Omental fat pad (tissue), 4 donors: ENCODE measurements at places on chromosomes 2 and 18.

GRCh38 chr18:63236406-63236805 is 83.2 kb downstream of the BCL2 start:
- no peak for DNase-seq

DNA sequence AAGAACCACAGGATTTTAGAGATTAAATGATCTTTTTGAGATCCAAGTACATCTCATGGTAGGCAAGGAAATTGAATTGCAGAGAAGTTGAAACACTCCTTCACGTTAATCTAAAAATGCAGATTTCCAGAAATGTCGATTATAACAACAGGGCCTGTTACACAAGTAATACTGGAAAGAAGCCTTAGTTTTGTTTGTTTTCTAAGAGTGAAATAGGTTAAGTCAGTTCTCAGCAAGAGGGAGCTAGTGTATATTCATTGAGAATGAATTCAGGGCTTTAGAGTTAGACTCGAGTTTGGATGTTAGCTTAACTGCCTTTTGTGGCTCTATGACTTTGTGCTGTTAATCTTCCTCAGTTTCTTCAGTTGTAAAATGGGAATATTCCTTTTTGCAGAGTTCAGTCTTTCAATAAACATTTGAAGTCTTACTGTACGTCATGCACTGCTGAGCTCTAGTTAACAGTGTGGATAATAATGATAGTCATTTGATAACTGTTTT is 926 bp downstream of the NDUFV2 start:
- DNase-seq = no peak

DNA sequence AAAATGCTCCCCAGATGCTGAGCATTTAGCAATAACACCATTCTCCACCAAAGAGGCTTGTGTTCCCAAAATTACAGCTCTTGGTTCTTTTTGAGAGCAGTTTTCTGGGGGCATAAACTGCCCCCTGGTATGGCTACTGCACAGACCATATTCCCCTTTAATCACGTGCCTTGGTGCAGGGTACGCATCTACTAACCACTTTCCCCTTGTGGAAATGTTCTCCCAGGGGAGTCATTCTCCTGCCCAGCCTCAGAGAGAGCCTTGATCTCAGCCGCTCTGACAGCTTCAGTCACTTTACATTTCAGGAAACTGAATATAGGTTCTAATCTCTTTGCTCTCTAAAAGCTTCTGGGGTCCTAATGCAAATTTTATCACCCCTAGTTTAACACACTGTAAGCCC is 44.7 kb upstream of the EML6 start:
- no peak for DNase-seq

DNA sequence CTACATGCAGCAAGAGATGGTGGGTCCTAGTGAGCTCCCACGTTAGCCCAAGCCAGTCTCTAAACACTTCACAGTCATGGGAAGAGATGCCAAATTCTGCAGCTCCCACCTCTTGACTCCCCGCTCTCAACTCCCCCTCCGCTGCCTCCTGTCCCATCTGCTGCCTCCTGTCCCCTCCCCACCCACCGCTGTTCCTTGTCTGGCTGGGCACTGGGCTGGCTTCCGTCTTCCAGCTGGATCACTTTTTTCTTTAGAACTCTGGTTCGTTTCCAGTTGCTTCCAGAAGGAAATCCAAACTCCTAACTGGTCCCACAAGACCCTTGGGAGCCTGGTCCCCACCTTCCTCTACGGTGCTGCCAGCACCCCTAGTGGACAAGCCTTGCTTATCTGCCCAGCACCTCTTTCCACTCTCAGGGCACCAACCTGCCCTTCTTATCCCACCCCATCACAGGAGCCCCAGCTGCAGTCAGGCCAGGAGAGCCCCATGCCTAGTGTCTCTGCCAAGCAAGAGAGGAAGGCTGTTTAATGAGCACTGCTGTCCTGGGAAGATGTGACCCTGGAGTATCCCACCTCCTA is 12.1 kb upstream of the TWIST2 start:
- no peak for DNase-seq

DNA sequence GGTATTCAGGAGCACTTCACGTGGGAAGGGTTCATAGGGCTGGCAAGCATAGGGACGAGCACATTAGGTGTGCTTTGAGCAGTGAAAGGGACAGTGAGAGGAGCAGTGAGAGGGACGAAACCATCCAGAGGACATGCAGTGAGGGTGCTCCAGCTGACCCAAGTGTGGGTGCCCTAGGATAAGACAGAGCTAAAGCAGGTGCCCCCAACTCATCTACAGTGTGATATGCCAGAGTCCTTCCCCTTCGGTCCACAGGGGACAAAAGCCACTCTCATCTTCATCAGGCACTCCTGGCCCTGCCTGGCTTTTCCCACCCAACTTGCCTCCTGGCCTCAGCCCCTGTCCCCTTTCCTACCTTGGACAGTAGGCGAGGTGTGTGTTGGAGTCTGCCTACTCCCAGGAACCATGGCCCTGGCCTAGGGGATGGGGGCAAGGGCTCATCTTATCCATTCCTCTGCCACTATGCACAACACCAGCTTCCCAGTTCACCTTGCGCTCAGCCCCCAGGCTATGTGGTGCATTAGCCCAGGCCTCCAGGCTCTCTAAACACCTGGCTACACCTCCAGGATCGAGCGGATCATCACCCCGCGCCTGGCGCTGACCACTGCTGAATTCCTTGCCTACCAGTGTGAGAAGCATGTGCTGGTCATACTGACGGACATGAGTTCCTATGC is 16.1 kb upstream of the ANKRD53 start:
- no peak for DNase-seq

DNA sequence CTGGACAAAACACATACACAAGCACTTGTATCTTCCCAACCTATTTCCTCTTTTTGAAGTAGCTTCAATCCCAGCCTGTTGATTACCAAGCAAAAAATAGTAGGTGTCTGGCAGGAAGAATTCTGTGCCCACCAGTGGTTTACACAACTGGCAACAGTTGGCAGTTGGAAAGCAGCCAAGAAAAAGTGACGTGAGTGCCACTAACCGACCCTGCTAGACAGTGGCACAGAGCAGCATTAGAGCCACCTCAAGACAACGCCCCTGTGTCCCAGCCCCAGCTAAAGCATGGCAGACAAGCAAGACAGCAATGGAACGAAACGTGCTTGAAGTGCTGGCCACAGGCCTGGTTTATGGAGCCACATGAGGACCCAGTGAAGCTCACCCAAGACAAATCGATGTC is 379.6 kb downstream of the FBXO15 start:
- DNase-seq = no peak

DNA sequence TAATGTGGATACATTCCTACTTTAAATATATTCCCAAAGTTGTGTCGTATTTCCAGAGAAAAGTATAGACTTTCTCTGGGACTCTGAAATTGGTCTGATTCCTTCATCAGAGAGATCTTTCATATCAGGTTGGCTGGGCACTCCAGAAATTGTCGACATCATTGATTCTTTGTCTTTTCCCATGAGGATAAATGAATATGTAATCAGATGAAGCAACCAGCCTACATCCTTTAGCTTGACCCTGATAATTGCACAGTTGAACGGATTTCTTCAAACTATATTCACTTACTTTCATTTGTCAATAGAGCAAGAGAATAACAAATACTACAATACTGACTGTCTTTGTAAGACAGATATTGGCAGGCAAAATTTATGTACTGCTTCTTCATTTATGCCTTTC is 680.2 kb upstream of the LRRTM4 start:
- DNase-seq = no peak

DNA sequence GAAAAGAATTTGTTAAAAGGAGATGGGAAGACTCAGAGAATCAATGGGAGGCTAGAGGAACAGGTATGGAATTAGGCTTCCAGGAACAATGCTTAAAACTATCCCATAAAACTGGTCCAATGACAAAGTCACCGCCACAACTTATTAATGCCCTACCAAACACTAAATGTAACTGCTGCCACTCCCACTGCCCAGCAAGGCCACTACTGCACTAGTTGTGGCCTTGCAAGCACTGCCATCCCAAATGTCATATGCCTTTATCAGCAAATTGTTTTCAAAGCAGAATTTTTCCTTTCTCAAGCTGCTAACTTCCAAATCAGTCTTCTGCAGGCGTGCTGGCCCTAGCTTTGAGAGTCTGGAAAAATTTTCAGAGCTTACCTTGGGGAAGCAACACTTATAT is 14.5 kb upstream of the C2orf69 start:
- no peak for DNase-seq

DNA sequence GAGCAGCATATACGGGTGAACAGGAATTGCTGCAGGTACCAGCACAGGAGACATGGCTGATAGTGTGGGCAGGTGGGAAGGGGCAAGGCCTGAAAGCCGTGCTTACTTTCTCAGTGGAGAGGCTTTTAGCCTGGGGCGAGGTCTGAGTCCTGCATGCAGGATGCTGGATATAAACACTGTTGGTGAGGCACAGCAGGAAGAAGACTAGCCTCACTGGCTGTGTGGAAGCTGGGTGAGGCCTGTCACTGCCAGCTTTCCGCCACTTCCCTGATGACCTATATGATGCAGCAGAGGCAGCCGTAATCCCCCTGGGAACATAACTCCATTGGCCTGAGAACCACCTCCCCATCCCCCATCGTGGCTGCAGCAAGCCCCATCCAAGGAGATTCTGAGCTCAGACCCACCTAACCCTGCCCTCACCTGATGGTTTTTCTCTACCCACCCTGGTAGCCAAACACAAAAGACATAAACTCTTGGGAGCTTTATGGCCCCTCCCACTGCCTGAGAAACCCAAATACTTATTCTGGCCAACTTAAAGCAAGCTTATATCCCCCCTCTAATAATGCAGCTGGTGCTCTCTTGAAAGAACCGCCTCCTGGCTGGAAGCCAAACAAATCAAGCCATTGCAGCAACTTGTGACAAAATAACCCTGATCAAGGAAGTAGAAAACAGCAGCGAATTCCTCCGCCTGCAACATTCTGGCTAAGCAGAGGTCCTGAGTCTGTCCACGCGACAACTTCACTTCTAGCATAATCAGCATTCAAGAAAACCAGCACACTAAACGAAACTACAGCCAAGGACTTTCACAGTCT is 54.6 kb upstream of the DSC1 start:
- DNase-seq = no peak

DNA sequence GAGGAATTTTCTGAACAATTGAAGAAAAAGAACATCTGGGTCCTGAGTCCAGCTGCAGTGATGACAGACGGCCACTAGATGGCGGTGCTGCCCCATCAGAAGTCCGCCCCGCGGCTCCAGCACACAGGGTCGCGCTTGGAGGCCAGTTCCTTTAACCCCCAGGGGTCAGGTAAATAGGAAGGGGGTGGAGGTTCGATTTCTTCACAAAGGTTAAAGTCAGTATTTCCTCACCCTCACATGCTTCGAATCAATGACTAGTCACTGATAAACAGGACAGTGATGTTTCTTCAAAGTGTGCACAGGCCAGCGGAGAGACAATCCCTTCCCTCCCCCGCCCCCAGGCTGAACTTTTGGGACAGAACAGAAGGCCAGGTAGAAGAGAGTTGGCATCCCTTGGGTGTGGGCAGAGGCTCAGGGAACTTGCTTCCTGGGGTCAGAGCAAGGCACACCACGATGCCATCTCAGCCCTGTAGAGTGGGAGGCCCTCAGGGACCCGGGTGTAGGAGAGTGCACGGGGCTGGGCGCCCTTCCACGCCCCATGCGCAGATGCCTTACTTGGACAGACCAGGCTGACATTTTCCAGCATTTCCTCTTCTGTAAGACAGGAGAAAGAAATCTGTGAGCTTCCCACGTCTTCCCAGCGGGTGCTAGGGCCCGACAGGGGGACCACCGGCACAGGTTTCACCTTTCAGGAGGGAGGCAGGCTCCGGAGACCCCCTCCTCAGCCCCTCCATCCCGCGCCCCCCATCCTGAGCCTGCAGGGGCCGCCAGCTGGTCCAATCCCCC is 722 bp downstream of the APOB start:
- peak; percentile 51 for DNase-seq

GRCh38 chr2:169073211-169073962 is 4.0 kb downstream of the DHRS9 start:
- no peak for DNase-seq

- DNase-seq = no peak
These were observed 324.6 kb downstream of the DYSF start for GRCh38 chr2:71777946-71778345.

GRCh38 chr2:63581298-63581961 is 6.8 kb downstream of the WDPCP start:
- no peak for DNase-seq

DNA sequence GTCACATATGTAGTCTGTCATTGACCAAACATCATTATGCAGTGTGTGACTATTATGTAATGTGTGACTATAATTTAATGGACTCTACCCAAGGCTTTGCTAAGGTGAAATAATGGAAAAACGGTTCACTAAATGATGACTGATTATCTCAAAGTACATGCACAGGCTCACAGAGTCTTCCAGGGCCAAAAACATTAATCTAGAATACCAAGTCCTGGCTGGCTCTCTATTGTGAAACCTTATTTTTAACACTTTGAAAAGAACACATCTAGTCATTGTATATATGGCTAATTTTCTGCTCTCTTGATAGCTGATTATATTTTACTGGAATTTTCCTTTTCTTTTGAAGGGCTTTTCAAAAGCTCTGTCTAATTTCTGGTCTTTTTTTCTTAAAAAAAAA is 102.9 kb upstream of the THUMPD2 start:
- DNase-seq = no peak

- DNase-seq = no peak
These were observed 46.7 kb downstream of the SCN3A start for GRCh38 chr2:165157160-165157559.

DNA sequence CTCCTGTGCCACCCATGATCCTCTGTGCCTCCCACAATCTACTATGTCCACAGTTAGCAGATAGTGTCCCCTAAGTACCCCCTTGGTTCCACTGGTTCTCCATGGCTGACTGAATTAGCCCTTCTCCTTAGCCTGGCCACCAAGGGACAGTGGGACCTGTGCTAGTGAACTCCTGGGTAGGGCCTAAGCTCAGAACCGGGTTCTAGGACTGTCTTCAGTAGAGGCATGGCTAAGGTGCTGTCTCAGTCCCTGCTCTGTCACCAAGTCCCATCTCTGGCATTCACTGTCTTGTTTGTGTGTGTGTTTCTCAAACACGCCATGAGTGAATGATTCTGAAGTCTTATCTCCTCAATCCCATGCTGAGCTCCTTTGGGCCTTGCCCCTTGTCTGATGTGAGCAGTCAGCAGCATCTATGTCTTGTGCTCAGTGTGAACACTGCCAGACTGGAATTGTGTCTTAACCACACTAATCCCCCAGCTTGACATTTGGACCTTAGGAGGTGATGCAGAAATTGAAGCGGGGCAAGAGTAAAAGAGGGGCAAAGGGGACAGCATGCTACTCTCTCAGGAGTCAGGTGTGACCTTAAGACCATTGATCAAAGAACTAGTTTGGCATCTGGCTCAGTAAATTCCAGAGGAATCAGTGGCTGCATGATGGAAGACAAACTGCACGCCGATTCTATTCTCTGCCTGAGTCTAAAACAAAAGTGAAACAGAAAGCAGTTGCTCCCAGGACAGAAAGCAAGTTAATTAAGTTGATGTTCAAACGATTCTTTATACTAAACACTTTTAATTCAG is 190.5 kb downstream of the ALPK2 start:
- no peak for DNase-seq

DNA sequence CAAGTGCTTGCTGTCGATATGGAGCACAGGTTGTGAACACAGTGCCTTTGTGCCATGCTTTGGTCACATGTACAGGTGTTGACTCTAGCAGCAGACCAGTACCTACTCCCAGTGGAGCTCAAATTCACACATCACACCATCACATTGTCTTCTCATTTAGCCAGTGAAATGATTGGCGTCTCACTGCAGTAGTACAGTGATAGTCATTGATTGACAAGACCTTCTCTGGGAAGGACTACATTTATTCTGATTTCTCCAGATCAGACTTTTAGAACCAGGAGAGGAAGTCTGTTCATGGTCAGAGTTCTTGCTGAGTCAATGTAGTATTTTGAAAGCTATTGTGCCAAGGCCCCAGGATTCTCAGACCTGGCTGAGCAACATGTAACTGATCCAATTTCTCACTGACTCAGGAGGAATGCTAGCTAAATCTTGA is 75.2 kb downstream of the FMNL2 start:
- no peak for DNase-seq

- peak; percentile 50 for DNase-seq
These were observed 303.7 kb upstream of the EPAS1 start for GRCh38 chr2:45993476-45993991.
